ENCODE measurements at places on chromosomes 16 and 17.

- no peaks in the 10 kb centered on the region for H3K27me3 ChIP-seq
- peak within 1 kb of the TSS; percentile 83 for H3K27ac ChIP-seq
- no peaks in the 10 kb centered on the region for H3K4me1 ChIP-seq
These were observed at the start of gene ABCC1 for GRCh38 chr16:15949210-15950160. TSS of gene ABCC1 (plus strand) at chr16:15949616. CDS start at chr16:15949752, 136 bp downstream.

DNA sequence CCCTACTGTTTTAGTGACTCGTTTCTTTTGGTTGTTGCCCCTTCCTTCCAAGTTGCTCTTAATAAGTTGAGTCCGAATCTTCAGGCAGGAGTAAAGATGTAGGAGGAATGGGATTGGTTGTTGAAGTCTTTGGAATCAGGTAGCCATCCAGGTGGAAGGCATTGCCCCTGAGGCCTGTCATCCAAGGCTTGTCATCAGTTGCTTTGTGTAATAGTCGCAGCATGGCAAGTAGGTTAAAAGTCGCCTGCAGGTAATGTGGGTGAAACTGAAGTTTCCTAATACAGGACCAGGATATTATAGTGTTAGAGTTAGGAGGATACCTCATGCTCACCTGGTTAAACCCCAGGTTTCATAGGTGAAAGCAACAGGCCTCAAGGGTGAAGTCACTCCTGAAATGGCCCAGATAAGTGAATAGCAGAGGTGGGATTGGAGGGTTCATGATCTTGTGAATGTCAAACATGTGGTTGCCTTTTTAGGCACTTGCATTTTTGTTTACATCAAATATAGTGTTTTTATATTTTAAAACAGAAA lies 934 bp downstream of the PCTP start:
- H3K27ac ChIP-seq = peak overlapping the region; percentile 91
- no peaks in the 10 kb centered on the region for H3K27me3 ChIP-seq
- no peaks in the 10 kb centered on the region for H3K4me1 ChIP-seq

DNA sequence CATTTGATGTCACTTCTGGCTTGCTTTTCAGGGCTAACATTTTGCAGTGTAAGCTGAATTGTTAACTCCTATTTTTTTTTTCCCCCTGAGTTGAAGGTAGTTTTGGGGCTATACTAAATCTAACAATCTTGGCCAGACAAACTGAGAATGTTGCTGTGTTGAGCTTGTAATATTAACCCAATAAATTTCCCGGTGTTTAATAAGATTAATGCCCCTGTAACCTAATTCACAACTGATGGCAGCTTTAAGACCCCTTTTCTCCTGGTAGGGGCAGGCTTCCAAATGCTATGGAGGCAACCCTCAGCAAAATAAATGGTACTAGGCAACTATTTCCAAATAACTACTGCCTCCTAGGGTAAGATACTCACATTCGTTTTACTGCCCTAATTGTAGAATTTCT lies 549.6 kb upstream of the KIF2B start:
- no peaks in the 10 kb centered on the region for H3K4me1 ChIP-seq
- H3K27ac ChIP-seq = no peak overlapping the region
- H3K27me3 ChIP-seq = no peaks in the 10 kb centered on the region
- no peaks in the 10 kb centered on the region for H3K36me3 ChIP-seq
- H3K4me3 ChIP-seq = no peak overlapping the region
- DNase-seq = no peak

DNA sequence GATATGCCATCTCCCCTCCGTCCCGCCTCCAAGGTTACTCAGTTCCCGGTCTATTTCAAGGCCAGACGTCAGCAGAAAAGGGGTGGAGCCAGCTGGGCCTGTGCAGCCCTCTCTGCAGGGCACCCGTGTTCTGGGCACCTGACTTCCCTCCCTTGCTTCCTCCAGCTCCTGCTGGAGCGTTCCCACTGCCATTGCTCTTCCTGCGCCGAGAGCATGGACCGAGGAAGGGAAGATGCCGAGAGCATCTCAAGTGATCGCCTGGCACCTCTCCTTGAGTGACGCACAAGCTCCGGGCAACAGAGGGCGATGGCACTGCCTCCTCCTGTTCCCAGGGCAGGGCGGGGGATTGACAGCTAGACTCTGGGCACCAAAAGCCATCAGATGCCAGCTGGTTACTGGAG lies 29.4 kb upstream of the NAT9 start:
- no peak overlapping the region for H3K4me3 ChIP-seq
- no peaks in the 10 kb centered on the region for H3K4me1 ChIP-seq
- no peak for DNase-seq
- no peaks in the 10 kb centered on the region for H3K27me3 ChIP-seq

DNA sequence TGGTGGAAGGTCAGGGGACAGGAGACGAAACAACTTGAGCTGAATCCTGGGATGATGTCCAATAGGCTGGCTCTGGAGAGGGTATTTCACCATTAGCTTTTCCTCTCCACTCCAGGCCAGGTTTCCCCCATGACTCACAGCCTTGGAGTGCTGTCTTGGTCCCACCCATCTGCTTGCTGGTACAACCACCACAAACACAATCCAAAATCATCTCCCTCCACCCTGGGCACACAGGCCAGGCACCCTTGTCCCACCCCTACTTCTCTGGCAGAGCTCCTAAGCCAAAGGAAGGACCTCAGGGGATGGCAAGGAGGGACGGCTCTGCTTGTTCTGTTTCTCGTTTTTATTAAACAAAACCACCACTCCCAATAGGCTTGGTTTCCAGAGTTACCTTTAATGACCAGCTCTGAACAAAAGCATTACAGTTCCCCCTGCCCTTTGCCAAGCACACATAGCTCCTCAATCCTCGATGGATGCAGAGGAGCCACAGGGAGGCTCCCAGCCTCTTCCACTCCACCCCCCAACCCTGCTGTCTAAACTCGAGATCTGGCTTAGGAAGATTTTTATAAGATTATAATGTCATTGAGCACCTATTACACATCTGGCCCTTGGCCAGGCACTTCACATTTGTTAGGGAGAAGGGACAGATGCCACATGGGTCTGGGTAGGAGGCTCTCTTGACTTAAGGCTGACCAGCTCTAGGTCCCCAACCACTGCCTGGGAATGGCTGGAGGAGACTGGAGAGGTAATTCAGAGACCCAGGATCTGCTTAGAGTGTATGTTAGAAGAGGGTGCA lies 13.3 kb downstream of the CAVIN1 start:
- peak overlapping the region; percentile 93 for H3K27ac ChIP-seq
- H3K4me3 ChIP-seq = peak overlapping the region; percentile 22
- peaks cover 32% of the 10 kb centered on the region for H3K4me1 ChIP-seq
- DNase-seq = peak; percentile 96
- H3K27me3 ChIP-seq = no peaks in the 10 kb centered on the region
- H3K36me3 ChIP-seq = no peaks in the 10 kb centered on the region

GRCh38 chr17:4691686-4692085 lies 12.3 kb downstream of the PELP1 start:
- DNase-seq = no peak
- no peak overlapping the region for H3K4me3 ChIP-seq
- H3K27me3 ChIP-seq = no peaks in the 10 kb centered on the region
- H3K4me1 ChIP-seq = no peaks in the 10 kb centered on the region

DNA sequence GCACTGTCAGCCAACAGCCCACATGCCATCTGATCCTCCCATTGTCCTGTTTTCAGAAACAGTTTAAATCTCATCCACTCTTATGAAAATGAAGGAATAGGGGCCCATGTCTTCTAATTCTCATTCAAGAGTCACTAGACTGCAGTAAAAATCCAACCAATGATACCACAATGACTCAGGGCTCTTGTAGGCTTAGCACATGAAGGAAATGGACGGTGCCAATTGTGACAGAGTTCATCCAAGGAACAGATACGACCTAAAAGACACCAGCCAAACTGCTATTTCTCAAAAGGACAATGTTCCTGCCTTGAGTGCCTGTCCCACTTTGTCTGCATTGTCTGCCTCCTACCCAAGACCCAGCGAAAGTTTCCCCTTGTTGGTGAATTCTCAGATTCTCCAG lies 204.8 kb upstream of the COX10 start:
- no peaks in the 10 kb centered on the region for H3K4me1 ChIP-seq
- H3K27ac ChIP-seq = no peak overlapping the region
- no peaks in the 10 kb centered on the region for H3K27me3 ChIP-seq
- H3K36me3 ChIP-seq = no peaks in the 10 kb centered on the region
- H3K4me3 ChIP-seq = no peak overlapping the region

GRCh38 chr16:54066451-54067105 lies 220.0 kb downstream of the IRX3 start:
- H3K4me3 ChIP-seq = no peak overlapping the region
- no peaks in the 10 kb centered on the region for H3K36me3 ChIP-seq
- H3K4me1 ChIP-seq = no peaks in the 10 kb centered on the region
- peak; percentile 70 for DNase-seq
- H3K27me3 ChIP-seq = no peaks in the 10 kb centered on the region
- H3K27ac ChIP-seq = peak overlapping the region; percentile 39

DNA sequence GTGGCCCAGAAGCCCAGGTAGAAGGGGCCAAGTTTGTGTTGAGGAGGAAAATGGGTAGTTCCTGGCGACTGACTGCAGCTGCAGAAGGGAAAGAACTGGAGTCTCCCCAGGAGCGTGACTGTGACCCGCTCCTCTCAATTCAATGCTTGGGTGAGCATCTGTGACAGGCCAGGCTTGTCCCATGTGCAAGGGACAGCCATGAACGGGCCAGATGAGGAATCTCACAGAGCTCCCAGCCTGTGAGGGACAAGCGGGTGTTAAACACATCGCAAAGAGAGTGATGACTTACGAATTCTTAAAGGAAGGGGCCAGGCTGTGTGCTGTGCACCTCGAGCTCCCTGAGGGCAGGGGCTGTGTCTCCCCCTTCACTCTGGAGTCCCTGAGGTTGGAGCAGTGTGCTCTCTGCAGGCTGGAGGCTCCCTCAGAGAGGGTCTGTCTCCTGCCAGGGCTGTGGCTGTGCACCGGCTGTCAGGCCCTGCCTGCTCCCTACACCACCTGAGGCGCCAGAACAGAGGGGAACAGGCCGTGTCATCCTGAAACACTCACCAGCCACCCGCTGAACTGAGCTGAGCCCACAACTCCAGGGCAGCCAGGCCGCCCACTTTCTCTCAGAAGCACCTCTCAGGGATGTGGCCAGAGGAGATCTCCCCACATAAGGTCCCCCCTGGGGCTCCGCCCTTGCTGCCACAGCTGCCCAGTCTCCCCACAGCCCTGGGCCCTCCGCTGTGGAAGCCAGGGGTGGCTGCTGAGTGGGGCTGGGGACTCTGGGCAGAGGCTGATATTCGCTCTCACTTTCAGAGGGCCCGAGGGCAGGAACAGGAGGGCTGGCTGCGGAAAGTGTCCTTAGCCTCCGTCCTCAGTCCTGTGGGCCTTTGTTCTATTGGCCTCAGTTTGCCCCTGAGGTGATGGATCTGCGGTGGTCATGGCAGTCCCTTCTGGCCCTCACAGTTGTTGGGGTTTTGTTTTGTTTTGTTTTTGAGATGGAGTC lies 25.7 kb upstream of the NXPH3 start:
- no peaks in the 10 kb centered on the region for H3K36me3 ChIP-seq
- no peaks in the 10 kb centered on the region for H3K27me3 ChIP-seq
- no peak for DNase-seq
- H3K27ac ChIP-seq = no peak overlapping the region
- no peaks in the 10 kb centered on the region for H3K4me1 ChIP-seq

DNA sequence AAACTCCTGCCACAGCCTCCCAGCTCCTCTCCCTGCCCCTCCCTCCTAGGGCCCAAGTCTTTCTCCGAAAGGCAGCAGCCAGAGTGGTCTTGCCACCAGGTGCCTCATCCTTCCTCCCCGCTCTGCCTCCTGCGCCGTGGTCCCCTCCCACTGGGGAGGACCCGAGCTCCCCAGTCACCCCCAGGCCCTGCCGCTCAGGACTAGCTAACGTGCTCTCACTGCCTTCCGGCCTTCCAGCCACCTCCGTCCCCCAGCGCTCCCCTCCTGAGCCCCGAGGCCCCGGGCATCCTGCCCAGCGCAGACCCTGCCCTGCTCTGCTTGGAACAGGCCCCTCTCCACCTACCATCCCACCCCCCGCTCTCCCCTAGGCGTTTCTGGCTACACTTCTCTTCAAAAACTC lies 19.4 kb upstream of the COL1A1 start:
- H3K36me3 ChIP-seq = no peaks in the 10 kb centered on the region
- H3K27me3 ChIP-seq = no peaks in the 10 kb centered on the region
- H3K4me1 ChIP-seq = peaks cover 9% of the 10 kb centered on the region
- H3K27ac ChIP-seq = peak overlapping the region; percentile 95
- H3K4me3 ChIP-seq = no peak overlapping the region

GRCh38 chr17:27457731-27458523 lies 1.7 kb downstream of the KSR1 start:
- no peaks in the 10 kb centered on the region for H3K4me1 ChIP-seq
- H3K27me3 ChIP-seq = no peaks in the 10 kb centered on the region
- peak overlapping the region; percentile 82 for H3K4me3 ChIP-seq
- H3K27ac ChIP-seq = peak overlapping the region; percentile 11
- no peak for DNase-seq
- no peaks in the 10 kb centered on the region for H3K36me3 ChIP-seq

- peaks cover 7% of the 10 kb centered on the region for H3K4me1 ChIP-seq
- no peaks in the 10 kb centered on the region for H3K27me3 ChIP-seq
- H3K36me3 ChIP-seq = no peaks in the 10 kb centered on the region
- no peak overlapping the region for H3K27ac ChIP-seq
These were observed 13.6 kb downstream of the G6PC3 start for GRCh38 chr17:44084131-44084538.

- no peak for DNase-seq
- no peak overlapping the region for H3K27ac ChIP-seq
- no peaks in the 10 kb centered on the region for H3K27me3 ChIP-seq
- H3K36me3 ChIP-seq = no peaks in the 10 kb centered on the region
- no peaks in the 10 kb centered on the region for H3K4me1 ChIP-seq
These were observed 26.5 kb upstream of the ADGRG1 start for GRCh38 chr16:57601801-57602478.

DNA sequence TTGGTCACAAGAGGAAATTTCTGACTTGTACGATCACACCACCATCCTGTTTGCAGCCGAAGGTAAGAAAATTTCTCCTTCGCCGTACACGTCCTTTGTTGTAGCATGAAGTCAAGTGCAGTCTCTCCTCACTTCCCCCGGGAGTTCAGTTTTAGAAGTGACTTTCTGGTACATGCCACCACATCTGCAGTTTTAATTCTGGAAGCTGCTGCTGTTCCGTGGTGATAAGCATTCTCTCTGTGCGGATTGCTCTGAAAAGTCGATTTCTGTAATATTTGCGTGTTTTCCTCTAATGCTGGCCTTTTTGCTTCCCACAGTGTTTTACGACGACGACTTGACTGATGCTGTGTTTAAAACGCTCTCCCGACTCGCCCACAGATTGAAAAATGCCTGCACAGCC lies 20.6 kb downstream of the METTL22 start:
- no peaks in the 10 kb centered on the region for H3K27me3 ChIP-seq
- H3K4me1 ChIP-seq = no peaks in the 10 kb centered on the region
- H3K36me3 ChIP-seq = peaks cover 18% of the 10 kb centered on the region
- no peak overlapping the region for H3K27ac ChIP-seq
- DNase-seq = no peak
